Activated T-helper 1 cell treated with Interleukin-2 at 50 U/mL for 16 hours (primary cell): ENCODE measurements at places on chromosomes 3 and 15.

DNA sequence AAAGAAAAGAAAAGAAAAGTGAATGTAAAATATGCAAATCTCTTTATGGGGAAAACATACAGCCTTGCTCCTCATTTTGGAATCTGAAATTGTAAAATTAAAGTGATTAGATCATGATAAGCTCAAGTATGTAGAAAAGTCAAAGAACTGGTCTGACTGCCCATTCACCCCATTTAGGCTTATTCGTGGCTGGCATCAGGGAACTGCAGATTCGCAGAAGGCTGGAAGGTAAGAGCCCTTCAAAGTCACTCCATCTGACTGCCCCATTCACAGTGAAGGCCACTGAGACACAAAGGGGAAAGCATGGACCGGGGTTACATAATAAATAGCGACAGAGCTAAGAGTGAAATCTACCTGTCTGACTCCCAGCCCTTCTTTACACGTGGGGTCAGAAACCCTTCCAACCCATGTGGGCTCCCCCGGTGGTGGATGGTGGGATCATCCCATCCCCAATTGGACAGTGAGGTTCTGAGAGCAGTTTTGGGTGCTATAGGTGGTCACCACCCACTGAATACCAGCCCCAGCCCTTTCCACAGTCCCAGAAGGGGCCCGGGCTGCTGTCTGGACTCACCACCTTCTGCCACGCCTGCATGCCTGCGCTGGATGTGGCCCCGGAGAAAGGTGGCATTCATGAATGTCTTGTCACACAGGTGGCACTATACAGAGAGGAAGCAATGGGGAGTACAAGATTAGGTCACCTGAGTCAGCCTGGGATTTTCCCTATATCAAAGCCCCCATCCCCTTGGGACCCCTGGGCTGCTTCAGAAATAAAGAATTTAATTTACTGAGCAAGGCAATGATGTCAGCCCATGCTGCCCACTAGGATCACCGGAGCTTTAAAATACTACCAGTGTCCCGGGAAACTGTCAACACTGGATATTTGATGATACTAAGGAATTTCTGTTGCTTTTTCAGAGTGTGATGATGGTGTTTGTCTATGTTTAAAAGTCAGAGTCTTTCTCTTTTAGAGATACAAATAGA, 17.9 kb downstream of the DZIP1L start:
- DNase-seq, result no peak

DNA sequence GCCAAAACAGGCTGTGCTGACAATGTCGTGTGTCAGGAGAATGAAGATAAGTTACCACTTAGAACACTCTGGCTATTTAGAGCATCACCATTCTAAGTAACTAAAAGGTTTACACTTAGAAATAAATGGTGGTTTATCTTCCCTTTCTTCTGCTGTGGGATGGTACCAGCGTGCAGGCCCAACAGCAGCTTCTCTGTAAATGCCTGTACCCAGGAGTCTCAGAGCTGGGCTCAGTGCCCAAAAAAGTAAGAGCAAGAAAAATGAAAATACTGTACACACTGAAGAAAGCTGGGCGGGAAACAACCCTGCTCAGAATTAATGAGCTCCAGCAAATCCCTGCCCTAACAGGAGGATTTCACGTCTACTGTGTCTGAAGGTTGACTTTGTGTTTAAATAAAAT, 206.5 kb downstream of the MFSD1 start:
- DNase-seq, result no peak

- DNase-seq, result no peak
These were observed 13.8 kb downstream of the ZIC4 start for GRCh38 chr3:147392625-147392946.

DNA sequence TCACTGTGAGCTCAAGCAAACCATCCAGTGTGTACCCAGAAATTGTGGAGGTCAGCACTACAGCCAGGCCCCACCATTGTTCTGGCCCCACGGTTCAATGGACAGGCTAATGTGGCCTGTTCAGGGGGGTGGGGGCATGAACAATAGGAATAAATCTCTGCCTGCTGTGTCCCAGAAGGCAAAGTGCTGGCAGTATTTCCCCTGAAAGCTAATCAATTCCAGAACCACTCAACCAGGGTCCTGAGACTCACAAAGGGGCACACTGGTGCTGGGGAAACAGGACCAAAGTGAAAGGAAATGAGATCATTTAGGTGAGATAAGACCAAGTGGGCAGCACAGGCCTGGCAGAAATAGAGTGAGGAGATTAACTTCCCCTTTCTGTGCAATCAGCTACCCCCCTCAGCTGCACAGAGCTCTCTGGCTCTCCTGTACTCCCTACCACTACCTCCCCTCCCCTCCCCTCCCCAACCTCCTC, 11.5 kb downstream of the CRYGS start:
- DNase-seq, result no peak

DNA sequence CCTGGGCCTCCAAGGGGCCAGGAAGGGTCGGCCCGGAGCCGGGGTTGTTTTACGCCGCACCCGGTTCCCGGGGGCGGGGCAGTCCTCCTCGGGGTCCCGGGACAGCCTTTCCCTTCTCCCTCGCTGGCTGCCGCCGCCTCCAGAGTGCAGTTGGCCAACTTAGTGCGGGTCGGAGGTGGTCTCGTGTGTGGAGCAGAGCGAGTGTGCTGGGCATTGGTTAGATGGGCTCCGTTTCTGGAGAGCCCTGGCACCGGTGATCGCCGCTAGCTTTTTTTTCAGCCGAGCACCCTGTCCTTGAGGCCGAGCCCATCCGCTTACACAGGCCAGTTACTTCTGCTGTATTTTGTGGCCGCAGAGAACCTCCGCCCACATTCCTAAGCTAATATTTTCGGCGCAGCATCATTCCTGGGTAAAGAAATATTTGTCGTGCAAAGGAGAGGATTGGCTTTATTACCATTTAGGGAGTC, 585 bp downstream of the KIF23 start:
- DNase-seq, result no peak

DNA sequence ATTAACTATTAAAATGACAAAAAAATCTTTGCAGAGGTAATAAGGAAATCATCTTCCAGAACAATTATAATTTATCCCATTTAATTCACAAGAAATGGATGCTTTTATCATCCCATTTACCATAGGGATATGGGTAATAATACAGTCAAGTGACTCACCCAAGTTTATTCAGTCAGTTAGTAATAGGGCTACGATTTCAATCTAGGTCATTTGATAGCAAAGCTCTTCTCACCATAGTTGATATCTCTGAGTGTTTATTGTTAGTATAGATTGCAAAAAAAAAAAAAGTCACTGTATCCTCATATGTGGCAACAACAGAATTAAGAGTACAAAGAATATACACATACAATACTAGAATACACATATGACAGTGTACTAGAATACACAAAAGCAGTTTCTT, 797.1 kb downstream of the ROBO1 start:
- DNase-seq, result no peak

DNA sequence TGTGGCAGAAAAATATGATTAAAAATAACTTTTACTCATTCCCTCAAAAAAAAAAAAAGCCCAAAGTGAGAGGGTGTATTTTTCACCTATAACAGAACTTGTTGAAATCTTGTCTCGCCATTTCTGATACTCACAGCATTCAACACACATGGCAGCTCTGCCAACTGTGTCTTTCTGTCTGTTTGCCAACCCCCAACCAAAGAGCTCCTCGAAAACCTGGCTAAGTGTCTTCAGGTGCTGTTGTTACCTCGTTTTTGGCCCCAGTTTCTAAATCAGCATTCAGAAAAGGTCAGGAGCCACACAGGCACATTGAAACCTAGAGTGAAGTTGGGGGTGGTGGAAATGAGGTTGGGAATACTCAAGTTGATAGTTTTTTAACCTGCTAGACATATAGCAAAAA, 123.5 kb downstream of the TMEM108 start:
- no peak for DNase-seq
